ENCODE measurements at places on chromosomes 3 and 15.

DNA sequence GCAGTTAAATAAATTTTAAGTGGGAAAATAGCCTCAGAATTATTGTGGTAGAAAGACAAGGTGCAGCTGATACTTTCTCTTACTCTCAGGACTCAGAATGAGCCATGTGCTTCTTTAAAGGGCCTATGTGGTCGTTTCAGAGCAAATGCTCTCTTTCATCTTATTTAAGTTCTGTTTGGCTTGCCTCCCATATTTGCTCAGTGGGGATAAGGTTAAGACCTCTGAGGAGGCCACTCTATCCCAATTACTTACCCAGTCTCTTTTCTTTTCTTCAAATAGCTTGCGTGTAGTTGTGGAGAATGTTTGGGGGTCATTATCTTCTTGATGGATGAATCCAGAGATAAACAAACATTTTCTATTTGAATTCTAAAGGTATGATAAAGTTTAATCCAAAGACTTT, 221.9 kb downstream of the RBMS3 start:
- DNase-seq: no peak

DNA sequence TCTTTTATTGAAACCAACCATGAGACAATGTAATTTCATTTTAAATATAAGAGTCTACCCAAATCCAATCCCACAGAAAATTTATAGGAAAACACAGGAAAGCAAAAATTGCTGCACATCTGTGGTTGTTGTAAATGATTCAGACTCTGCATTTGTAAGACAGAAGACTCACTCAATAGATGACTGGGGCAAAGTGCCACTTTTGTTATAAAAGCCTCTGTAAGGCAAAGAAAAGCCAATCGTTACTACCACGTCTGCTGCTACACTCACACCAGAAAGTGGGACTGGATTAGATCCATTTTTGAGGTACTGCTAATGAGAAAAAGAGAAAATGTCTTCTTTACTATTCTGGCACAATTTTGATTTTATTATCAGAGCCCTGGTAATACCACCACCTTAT, 74.9 kb downstream of the SEMA6D start:
- peak; percentile 33 for DNase-seq

DNA sequence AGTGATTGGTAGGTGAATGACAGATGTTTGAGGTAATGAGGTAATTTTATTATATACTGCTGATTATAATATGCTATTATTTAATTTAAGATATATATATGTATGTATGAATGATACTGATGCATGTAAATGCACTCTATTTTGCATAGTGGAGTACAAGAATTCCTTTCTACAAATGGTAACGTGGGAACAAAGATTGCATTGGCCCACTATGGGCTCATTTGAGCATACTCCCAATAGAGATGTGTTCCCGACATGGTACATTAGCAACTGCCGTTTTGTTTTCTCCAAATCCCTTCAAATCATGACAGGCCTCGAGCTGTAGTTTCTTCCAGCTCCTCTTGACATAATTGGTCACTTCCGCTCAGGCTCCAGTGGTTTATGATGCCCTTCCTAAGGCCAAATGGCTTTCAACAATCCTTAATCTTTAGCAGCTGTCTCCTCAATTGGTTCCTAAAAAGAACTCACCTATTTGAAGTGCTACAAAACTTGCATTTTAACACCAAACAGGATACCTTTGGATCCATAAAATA, 266.1 kb downstream of the ADAMTSL3 start:
- no peak for DNase-seq

DNA sequence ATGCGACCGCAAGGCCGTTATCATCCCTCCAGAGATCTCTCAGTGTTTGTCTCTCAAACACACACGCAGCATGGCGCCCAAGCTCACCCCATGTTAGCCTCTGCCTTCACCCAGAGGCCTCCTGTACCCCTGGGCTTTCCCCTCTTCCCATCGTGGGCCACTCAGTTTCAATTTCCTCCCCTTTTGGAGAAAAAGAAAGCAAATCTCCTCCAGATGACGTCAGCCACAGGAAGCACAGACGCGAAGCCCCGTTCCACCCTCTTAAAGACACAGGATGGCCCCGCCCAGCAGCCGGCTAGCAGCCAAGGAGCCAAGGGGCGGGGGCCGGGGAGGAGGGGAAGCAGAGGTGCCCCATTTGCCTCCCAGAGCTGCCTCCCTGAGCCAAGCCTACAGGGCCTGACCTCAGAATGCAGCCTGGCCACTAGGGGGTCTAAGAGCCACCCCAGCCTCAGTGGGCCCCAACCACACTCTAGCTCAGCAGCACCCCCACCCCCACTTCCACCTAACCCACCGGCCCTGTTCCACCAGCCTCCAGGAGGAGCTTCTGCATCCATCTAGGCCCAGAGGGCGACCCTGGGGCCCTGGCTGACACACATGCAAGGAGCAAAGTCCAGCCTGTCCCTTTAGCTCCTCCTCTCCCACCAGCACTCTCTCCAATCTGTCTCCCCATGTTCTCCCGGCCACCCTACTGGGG, 26.5 kb downstream of the ATRIP start:
- peak; percentile 96 for DNase-seq

DNA sequence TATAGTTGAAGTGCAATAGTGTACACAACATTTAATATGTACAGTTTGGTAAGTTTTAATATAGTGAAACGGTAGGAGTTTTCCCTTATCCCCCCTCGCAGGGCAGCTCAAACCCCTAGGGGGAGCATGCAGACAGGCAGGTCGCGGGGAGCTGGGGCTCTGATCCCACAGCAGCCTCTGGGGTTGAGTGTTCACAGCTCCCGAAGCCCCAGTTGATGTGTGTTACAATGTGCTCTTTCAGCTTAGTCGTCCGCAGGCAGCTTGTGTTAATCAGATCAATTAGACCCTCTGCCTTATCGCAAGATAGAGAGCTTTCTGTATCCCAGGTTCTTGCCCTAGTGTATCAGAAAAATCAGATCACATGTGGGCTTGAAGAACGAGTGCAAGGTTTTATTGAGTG, 143.1 kb upstream of the CHRNA7 start:
- no peak for DNase-seq

- DNase-seq: no peak
Observed at GRCh38 chr3:18442756-18443664, 17.9 kb upstream of the SATB1 start.

- DNase-seq: no peak
Observed at GRCh38 chr3:130992344-130992743, 34.3 kb downstream of the ASTE1 start.

DNA sequence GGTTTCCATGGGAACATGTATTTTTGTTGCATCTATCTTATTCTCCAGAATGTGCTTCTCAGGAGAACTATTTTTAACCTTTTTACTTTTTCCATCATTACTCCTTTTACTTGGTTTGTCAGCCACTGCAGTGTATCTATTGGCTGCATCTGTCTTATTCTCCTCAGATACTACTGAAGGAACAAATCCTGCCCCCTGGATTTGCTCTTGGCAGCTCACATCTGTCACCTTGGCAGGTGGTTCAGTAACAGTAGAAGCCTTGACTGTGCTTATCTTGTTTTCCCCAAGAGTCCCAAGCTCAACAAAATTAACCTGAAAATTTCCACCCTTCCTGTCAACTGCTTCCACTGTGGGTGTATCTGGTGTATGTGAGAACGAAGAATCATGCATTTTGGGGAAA, 106.0 kb downstream of the MAP4 start:
- DNase-seq: no peak

DNA sequence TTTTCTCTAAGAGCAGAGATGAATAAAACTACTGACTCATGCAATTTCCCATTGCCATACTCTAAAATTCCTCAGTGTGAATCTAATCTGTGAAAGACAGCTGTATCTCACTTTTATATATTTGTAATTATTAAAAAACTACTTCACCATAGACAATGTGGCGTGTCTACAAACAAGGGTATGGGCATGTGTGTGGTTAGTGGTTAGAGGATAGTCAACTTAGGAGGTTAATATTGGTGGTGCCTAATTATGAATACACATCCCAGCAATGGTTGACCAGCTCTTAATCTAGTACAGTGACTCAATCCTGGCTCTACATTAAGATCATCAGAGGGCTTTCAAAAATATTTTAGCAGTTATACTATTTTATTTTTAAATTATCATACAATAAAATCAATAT, 94.5 kb downstream of the GOLIM4 start:
- no peak for DNase-seq

- DNase-seq: peak; percentile 11
Observed at GRCh38 chr3:32500880-32501782, 1.5 kb downstream of the CMTM6 start.

- DNase-seq: no peak
Observed at GRCh38 chr3:154889227-154889634, 190.9 kb upstream of the MME start.

DNA sequence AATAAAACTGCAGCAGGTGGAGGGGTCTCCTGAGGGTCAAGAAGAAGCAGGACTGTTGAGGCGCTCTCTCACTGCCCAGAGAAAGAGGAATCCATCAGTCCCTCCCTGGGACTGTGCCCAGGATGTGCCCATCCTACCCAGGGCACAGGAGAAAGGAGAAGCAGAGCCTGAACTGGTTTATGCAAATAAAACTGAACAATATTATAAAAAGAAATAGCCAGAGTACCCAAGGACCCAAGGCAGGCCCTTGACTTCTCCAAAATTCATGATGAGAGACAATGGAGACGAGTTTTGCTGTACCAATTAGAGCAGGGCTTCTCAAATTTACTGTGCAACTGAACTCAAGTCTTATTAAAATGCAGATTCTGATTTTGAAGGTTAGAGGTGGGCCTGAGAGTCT, 211.0 kb downstream of the IGSF11 start:
- DNase-seq: no peak

- peak; percentile 87 for DNase-seq
Observed at GRCh38 chr3:52831500-52832301, 1.2 kb upstream of the ITIH4 start.

GRCh38 chr3:33041909-33042308, 55.0 kb downstream of the GLB1 start:
- DNase-seq: no peak

DNA sequence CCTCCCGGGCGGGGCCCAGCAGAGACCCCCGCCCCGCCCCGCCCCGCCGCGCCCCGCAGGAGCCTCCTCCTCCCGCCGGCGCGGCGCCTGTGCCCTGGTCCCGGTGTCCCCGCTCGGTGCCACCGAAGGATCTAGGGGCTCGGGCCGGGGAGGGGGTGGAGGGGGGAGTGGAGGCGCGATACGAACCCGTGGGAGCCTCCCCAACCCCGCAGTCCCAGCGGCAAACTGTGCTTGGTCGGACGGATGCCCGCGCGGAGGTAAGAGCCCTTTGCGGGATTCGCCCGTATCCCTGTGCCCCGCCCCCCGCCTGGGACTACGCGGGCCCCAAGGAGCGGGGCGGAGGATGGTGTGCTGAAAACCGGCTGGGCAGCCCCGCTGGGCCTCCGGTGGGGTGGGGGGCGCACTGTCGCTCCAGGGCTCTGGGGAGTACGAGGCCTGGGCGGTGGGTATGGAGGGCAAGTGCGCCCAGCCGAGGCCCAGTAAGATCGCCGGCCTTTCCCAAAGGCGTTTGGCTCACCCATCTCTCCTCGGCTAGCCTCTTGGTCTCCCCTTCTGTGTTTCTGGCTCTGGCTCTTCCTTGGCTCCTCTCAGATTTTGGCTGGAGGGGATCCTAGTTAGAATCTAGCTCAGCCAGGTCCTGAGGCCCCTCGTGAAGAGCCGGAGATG, 65.6 kb upstream of the POLG start:
- no peak for DNase-seq

GRCh38 chr3:161051856-161052255, 53.3 kb downstream of the B3GALNT1 start:
- DNase-seq: no peak

DNA sequence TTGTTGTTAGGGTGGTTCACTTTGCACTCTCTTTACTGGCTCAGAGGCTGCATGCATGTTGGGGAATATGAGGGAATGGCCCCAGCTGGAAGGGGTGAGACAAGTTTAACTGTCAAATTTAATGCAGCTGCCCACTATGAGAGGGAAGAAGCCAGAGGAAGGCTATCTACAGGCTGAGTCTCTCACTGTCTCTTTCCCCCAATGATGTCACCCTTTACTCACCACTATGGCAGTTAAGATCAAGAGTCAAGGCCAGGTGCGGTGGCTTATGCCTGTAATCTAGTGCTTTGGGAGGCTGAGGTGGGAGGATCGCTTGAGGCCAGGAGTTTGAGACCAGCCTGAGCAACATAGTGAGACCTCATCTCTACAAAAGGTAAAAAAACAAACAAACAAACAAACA, 12.2 kb upstream of the RBMS3 start:
- DNase-seq: no peak

GRCh38 chr3:179791793-179792192, 139.0 kb downstream of the USP13 start:
- DNase-seq: no peak

- DNase-seq: no peak
Observed at GRCh38 chr3:109059264-109059663, 58.7 kb downstream of the MORC1 start.

GRCh38 chr15:48798319-48798718, 12.6 kb downstream of the CEP152 start:
- DNase-seq: no peak

- DNase-seq: no peak
Observed at GRCh38 chr3:9754678-9755077, 4.9 kb downstream of the OGG1 start.

DNA sequence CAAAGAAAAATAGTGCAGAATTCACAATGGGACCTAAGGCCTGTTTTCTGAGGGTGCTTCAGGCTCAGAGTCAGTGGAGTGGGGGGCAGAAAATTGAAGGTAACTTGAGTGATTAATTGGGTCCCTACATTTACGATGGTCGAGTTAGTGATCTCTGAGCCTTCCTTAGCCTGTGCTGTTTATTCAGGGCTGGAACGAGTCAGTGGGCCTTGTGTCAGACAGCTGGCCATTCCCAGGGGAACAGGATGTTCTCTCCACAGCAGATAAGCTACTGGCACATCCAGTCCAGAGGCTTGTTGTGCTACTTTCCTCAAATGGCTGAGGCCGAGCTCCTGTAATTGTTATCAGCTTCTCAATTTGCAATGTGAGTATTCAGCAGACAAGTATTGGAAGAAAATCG, 29.2 kb upstream of the CNTN3 start:
- peak; percentile 72 for DNase-seq

GRCh38 chr3:152353578-152353977, 84.8 kb downstream of the MBNL1 start:
- DNase-seq: no peak

GRCh38 chr15:42009474-42009873, 11.4 kb downstream of the PLA2G4E start:
- DNase-seq: no peak

- no peak for DNase-seq
Observed at GRCh38 chr3:9308298-9308990, 54.4 kb upstream of the THUMPD3 start.
